ENCODE measurements at places on chromosomes 1 and 21.

- no peak for DNase-seq
Measured at GRCh38 chr1:31374511-31375196, 1.8 kb upstream of the FABP3 start.

- no peak for DNase-seq
Measured at GRCh38 chr1:92755541-92756461, 29.1 kb downstream of the EVI5 start.

GRCh38 chr1:50959303-50959912 lies 659 bp downstream of the FAF1 start:
- DNase-seq: no peak

GRCh38 chr1:37052120-37052519 lies 17.8 kb upstream of the GRIK3 start:
- DNase-seq: no peak

DNA sequence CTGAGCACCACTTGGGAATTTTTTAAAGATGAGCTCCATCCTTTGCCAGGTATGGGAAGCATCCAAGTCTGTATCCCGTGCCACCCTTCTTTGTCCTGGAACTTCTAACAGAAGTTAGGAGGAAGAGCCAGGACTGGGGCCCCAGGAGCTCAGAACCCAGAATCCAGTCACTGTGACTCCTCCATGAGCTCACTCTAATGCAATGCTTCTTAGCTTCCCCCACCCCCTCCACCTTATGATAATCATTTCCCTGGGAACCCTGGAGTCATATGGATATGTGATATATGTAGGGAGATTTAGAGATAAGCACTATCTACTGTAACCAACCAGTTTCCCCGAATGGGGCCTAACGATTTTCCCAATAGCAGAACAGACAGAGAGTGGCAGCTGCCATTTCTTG lies 758 bp upstream of the SPRR5 start:
- DNase-seq: no peak

- no peak for DNase-seq
Measured at GRCh38 chr21:38311765-38312164, 55.0 kb downstream of the KCNJ15 start.

DNA sequence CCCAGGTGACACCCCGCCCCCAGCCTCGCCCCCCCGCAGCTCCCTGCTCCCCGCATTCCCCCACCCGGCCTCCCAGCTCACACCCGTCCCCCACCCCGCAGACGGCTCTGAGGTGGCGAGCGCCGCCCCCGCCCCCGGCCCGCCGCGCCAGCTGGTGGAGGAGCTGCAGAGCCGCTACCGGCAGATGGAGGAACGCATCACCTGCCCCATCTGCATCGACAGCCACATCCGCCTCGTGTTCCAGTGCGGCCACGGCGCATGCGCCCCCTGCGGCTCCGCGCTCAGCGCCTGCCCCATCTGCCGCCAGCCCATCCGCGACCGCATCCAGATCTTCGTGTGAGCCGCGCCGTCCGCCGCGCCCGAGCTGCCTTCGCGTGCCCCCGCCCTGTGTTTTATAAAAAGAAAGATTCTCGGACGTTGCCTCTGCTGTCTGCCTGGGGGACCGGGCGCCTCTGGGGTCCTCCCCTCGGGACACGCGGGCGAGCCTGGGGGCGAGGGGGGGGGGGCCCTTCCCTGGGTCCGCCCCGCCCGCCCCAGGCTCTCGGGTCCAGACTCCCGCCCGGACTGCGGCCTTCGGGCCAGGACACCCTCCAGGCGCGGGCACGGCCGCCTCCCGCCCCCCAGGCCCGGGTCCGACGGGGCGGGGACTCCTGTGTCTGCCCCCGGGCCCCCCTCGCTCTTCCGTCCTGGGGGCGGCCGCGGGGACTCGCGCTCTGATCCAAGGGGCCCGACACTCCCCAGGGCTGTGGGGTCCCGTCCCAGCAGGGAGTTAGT lies 1.6 kb upstream of the MMP23B start:
- peak; percentile 84 for DNase-seq

GRCh38 chr1:58975888-58976287 lies 192.0 kb upstream of the JUN start:
- DNase-seq: no peak
